ENCODE measurements at places on chromosomes 2 and 18.

GRCh38 chr2:114076961-114077360 lies 187.1 kb downstream of the ACTR3 start:
- DNase-seq: no peak

DNA sequence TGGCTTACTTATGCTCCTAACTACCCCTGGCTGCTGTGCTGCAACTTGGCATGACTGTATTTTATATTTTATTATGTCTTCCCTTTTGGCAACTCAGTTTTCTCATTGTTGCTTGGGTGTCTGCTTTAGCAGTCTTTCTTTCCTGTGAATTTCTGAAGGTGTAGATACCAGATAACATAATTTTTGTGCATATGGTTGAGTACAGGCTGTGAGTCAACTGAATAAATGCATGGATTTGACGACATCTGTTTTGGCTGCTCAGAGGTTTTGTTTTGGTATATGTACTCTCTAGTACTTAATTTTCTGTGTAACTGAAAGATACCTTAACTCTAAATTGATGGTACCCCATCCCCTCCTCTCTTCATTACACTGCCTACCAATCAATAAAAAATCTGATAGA lies 303.1 kb downstream of the PTPRM start:
- no peak for DNase-seq

GRCh38 chr2:156955701-156956100 lies 301.8 kb upstream of the GALNT5 start:
- no peak for DNase-seq

DNA sequence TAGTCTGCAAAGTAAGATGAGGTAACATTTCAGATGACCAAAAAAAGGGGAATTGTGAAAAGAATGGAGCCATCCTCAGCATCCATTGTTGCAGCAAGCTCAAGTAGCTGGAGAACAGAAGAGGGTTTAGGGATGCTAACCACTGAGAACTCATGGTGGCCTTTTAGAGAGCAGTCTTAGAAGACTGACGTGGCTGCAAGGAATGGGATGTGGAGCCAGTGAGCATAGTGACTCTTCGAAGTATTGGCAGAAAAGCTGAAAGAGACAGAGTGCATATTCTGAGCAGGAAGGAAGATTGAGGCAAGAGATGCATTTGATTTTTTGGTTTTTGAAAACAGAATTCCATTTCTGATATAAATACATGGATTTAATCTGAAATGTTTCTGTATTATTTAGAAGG lies 151.2 kb downstream of the UBE2E3 start:
- DNase-seq: no peak

DNA sequence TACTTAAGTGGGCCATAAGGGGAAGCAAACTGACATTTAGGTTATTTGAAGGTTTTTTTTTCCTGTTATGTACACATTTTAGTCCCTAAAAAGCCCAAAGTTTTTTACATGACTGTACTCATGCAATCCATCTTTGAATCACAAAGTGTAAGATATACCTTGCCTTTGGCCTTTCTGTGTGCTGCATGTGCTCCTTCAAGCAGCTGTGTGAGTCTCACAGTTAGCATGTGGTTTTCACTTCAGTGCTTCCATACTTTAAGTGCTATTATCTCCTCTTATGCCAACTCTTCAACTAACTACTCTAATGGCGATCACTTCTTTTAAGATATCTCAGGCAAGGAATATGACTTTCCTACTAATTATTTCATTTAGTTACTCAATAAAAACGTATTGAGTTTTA lies 597.1 kb upstream of the ACVR2A start:
- no peak for DNase-seq

DNA sequence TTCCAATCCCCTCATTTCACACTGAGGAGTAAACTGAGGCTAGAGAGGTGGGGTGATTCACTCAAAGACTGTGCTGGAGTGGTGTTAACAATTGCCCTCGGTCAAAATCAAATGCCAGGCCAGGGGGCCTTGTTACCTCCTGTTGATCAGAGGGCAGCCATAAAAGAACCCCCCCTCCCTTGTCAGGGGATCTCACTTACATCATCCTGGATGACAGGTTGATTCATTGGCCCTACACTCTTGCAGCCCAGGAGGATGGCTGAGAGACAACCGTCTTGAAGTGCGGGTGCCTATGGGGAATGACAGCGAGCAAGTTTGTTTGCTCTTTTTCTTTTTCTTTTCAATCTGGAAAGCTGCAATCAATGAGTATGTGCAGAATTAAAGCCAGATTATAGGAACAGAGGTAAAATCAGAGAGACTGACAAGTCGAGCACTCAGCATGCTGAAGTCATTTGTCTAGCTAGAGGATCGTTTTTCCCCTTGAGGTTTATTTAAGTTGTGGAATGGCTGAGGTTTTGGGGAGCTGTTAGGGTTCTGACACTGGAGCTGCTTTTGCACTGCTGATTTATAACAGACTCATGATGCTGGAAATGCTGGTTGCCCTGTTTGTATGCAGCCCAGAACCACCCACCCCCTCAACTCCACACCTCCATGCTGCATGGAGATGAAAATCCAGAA lies 26.4 kb upstream of the NRP2 start:
- DNase-seq: no peak

DNA sequence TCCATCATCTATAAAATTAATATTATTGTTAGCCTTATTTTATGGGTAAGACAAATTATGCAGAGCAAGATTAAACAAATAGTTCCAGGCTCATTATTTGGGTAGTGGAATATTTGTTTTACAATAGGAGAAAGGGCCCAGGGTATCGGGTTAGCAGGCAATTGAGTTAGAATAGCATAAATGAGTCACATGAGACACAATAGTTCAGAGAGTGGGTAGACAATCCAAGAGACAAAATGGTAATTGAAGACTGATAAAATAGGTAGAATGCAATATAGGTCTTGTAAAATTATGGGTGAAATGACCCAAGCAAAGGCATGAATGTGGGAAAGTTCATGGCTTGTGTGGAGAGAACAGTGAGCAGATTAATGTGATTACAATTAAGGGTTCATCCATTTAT lies 790.9 kb upstream of the GCFC2 start:
- no peak for DNase-seq

GRCh38 chr2:176852667-176853066 lies 359.9 kb upstream of the HNRNPA3 start:
- peak; percentile 3 for DNase-seq

DNA sequence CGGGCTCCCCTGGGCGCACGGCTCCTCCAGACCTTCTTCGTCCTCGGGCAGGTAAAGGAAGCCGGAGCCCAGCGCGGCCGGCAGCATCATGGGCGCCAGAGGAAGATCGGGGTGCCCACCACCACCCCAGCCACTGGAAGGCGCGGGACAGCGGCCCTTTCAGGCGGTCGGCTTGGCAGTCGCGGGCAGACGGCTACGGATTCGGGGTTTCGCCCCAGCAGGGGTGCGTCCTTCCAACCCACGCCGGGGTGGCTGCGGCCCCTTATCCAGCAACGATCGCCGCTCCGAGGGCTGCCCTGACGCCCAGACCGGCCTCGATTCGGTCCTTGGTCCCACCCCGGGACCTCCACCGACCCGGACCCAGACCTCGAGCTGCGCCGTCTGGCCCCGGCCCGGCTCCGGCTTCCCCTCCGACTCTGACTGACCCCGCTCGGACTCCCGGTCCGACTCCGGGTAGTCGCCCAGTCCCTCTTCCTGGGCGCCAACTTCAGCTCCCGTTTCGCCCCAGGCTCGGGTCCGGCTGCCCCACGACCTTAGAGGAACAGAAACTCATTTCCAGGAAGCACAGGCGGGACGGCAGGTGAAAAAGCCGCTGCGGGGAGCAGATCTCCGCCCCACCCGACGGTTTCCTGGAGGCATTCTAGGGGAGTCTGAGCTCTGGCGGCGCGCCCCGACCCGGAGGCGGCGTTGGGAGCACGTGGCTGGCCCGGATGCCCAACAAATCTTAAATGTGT lies 30.2 kb upstream of the SSB start:
- no peak for DNase-seq

GRCh38 chr2:230225486-230225885 lies at the start of gene SP140:
Gene SP140 (plus strand): TSS chr2:230225736. CDS start chr2:230225845, 109 bp downstream.
- no peak for DNase-seq

- no peak for DNase-seq
These were observed 49.3 kb downstream of the TRAF3IP1 start for GRCh38 chr2:238369591-238370040.

DNA sequence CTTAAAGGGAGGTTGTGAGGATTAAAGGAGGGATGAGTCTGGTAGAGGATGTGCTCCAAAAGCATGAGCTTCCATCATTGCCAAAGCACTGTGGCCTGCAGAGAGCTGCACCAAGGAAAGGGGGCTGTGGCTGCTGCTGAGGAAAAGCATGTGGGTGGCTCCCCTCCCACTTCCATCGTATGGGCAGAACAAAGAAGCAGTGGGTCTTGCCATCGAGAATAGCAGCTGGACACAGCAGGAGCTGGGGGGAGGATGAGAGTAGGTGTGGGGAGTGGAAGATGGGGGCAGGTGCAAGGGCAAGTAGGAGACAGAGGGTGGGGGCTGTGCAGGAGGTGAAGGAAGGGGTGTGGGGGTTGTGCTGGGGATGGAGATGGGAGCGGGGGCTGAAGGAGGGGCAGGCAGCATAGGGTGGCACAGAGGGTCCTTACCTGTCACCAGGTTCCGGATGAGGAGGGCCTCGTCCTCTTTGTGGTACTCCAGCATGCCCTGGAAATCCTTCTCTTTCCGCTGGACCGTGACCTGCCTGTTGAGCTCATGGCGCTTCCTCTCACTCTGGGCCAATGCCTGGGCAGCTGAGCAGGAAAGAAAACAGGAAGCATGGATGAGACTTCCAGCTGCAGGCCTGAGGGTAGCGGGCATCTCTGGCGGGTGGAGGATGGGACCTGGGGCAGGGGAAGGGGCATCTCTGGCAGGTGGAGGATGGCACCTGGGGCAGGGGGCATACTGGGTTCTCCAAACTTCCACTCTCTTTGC lies 33.6 kb upstream of the ACAA2 start:
- DNase-seq: no peak

GRCh38 chr2:70807102-70807827 lies 13.1 kb downstream of the CLEC4F start:
- DNase-seq: no peak

DNA sequence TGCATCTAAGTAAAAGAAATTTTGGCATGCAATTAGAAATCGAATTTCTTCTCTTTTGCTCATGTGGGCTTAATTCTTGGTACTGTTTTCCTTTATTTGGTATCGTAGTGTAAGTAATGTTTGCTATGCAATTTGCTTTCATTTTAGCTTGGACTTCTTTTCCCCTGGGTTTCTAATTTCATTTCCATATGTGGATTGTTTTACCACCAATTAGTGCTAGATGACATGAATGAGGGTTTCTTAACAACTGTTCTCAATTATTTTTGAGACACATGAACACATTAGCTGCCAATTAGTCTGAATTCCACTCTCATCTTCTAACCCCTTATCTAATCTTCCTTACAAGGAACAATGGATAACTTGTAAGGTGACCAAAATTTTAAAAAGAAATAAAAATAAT lies 1047.2 kb upstream of the PIK3C3 start:
- DNase-seq: no peak

DNA sequence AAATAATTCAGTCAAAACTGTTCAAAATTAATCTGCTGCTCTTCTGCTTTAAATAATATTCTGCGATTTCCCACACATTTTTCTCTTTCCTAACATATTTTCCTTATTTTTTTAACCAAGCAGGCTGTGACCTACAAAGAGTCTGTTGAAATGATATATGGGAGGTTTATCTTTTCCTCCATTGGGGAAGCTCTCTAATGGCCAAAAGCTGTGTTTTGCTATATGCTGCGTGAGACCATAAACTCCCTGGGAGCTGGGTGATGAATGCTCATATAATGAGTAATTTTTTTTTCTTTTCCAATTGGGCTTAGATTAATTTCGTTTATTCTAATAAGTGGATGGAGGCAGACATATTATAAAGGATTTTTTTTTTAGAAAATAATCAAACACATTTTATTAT lies 72.2 kb upstream of the MAP2 start:
- no peak for DNase-seq

- DNase-seq: no peak
These were observed 312.1 kb downstream of the TMX3 start for GRCh38 chr18:68402784-68403183.

DNA sequence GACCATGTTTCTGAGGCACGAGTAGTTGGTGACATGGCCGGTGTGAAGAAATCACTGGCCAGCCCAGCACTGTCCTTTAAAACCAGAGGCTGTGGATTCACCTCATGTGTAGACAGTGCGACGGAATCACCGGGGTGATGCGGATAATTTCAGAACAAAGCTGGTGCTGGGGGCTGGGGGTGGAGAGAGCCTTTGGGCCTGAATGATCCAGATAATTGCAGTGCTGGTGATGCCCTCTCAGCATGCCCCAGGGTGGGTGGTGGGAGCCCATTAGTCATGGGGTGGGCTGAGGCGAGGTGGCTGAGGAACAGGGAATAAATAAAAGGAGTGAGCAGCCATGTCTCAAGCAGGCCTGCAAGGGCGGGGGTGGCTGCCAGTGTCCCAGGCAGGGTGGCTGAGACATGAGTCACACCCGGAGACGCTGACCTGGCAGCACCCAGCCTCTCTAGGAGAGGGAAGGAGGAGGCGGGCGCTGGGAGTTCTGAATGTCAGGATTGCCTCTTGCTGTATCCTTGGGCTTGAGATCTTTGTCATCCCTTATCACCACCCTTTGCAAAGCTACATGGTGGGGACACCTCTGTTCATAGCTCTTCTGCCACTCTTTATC lies 151.1 kb upstream of the MSH6 start:
- no peak for DNase-seq

DNA sequence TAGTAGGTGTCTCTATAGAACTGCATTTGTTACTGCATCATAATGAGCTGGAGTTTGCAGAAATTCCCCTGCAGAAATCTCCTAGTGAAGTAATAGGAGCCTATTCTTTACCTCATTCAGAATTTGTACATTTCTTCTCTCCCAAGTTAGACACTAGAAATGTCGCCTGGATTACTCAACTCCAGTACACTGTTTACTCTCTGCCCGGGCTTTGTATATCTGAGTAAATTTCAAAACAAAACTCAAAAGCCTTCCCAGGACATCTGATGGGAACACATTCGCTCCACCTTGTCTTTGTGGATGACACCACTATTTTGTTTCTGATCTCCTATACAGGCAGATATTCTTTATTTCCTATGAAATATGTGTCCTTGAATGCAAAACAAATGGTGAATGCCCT lies 76.8 kb downstream of the POU3F3 start:
- no peak for DNase-seq

DNA sequence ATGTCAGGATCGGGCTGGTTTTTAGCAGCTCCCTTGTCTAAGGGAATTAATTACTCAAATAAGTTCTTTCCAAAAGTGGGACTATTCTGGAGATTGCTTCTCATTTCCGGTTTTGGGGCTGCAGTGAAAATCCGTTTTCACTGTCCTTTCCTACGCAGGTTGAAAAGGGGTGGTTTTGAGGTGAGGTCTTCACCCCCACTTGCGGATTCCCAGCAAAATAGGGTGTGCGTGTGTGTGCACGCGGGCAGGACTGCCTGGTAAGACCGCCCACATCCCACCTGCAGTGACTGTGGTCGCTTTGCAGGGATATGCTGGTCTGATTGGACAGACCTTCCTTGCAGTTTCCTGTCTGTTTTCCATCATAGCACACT lies 472 bp upstream of the PLEKHM3 start:
- DNase-seq: no peak

- no peak for DNase-seq
These were observed 11.0 kb downstream of the MAP3K20 start for GRCh38 chr2:173086518-173087213.
